ENCODE measurements at places on chromosomes 1 and 21.

DNA sequence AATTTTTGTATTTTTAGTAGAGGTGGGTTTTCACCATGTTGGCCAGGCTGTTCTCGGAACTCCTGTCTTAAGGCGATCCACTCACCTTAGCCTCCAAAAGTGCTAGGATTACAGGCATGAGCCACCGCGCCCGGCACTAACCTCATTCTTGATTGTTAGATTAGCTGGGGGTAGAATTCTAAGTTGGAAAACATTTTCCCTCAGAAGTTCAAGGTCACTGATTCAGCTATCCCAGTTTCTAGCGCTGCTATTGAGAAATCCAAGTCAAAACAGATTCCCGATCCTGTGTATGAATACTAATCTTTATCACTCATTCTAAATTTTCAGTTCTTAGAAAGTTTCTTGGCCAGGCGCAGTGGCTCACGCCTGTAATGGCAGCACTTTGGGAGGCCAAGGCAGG is 24.4 kb upstream of the EFNA1 start:
- DNase-seq = no peak

- no peak for DNase-seq
These were observed 26.5 kb downstream of the TSNAX start for GRCh38 chr1:231554969-231555368.

- no peak for DNase-seq
These were observed 164.7 kb downstream of the RUNX1 start for GRCh38 chr21:34884346-34884929.

GRCh38 chr1:221812905-221813597 is 71.2 kb upstream of the DUSP10 start:
- DNase-seq = no peak

All from activated naive CD8-positive, alpha-beta T cell treated with anti-CD3 and anti-CD28 coated beads, Interleukin-2, amount 50 U/mL, for 16 hours (primary cell).